ENCODE measurements at places on chromosomes 7 and 10.

GRCh38 chr7:104550362-104550761 is 222.0 kb downstream of the LHFPL3 start:
- no peak for ATAC-seq

DNA sequence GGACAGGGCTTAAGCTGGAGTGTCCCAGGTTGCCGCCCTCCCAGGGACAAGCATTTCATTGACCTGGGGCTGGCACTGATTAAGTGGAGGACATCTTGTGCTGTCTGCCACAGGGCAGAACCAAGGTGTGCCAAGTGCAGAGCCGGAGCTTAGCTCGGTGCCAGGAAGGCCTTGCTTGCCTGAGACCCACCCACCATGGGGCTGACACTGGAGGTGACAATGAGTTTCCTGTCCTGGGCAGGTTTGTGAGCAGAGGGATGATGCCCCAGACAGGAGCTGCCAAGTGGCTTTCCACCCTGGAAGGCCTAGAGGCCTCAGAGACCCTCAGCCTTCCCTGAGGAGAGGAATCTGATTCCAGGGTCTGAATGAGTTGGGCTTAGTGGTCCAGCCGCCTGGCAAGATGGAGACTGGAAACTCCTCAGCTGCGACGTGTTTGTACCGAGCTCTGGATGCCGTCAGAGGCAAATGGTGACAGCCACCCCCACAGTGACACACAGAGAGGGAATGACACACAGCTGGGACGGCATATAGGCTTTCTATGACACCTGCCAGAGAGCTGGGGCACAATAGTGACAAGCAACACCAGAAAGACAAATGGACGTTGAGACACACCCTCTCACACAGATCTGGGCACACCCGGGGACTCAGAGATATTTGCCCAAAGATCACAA is 2.6 kb downstream of the ADCYAP1R1 start:
- no peak for ATAC-seq

DNA sequence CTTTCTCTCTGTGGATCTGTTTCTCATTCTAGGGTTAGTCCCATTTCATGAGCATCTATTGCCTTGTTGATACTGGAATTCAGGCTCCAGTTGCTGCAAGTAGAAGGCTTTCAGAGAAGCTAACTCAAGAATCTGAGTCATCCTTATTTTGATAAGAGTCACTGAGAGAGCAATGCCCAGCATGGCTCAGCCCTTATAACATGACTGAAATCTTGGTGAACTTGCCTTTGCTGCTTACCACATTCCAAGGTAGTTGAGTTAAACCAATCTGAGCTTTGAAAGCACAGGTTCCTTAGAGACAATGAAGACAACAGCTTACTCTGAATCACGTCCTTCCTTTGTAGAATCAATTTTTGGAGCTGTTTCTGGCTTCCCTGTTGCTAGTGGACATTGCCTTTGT is 53.6 kb upstream of the CHCHD3 start:
- ATAC-seq = no peak

DNA sequence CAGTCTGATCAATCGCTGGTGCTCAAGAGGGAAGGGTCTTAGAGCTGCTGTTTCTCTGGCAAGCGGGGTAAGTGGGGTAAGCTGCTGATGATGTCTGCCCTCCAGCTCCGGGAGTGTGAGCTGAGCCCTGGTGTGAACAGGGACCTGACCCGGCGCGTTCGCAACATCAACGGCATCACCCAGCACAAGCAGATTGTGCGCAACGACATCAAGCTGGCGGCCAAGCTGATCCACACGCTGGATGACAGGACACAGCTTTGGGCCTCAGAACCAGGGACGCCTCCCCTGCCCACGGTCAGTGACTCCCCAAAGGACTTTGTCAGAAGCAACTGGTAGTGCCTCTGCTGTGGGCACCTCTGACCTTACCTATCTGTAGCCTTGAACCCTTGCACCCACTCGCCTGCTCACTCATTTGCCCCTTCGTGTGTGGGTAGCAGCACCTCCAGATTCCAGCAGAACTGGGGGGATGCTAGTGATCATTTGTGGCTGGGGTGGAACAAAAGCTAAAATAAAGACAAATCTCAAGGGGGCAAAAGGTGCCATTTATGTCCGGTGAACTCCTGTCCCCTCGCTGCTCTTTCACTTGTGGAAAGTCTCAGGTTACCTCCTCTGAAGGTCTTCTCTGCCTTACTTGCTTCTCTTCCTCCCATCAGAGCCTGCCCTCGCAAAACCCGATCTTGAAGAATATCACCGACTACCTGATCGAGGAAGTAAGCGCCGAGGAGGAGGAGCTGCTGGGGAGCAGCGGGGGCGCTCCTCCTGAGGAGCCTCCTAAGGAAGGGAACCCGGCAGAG is 3.2 kb downstream of the UFSP1 start:
- ATAC-seq = no peak

- peak; percentile 55 for ATAC-seq
Observed at GRCh38 chr10:110335314-110336064, 30.8 kb upstream of the SMNDC1 start.
